ENCODE measurements at places on chromosomes 6 and 20.

GRCh38 chr20:46715292-46715756 lies 5.9 kb downstream of the SLC2A10 start:
- no peak for DNase-seq

- DNase-seq = peak; percentile 97
Observed at GRCh38 chr20:19786311-19786710, 28.3 kb downstream of the RIN2 start.

GRCh38 chr6:128275681-128276080 lies 244.7 kb downstream of the PTPRK start:
- no peak for DNase-seq

DNA sequence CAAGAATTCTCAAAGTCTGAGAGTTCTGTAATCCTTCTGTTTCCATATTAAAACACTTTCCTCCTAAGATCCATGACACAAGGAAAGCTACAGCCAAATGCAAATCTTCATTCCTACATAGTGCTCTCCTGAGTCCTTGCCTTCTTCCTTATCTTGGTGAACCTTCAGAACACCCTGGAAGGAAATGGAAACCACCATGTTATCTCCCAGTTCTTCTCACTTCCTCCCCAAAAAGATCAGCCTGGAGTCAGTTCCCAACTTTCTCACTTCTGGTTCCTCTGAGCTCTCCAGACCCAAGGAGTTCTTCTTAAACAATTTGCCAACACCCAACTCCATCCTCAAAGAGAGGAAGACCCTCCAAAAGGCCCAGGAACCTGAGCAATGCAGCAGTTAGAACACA lies 193.3 kb upstream of the CCN2 start:
- no peak for DNase-seq

- DNase-seq = no peak
Observed at GRCh38 chr6:29989211-29989610, 46.9 kb downstream of the HLA-A start.

DNA sequence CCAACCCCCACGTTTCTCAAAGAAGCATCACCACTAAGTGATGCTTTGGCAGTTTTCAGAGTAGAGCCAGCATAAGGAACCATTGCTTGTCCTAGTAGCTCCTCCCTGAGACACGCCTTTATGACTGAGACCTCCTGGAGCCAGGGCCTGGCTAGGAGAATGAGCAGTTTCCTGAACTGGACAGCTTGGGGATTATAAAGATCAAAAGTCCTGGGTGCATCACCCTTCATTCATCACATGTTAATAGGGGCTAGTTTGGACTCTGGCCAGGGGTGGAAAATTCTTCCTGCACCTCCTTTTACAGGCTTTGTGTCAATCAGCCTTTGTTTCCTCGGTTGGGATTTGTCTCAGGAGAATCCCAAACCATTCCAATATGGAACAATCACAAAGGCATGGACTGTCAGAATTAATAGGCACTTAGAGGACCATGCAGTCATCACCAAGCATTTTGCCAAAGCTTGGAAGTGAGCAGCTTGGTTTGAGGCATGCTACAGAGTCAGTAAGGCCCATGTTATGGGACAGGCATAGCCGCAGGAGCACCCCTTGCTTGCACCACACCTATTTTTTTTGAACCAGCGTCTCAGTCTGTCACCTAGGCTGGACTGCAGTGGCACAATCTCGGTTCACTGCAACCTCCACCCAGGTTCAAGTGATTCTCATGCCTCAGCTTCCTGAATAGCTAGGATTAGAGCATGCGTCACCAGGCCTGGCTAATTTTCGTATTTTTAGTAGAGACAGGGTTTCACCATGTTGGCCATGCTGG lies 64.9 kb upstream of the TGM3 start:
- no peak for DNase-seq

GRCh38 chr20:25484224-25484846 lies 76.9 kb downstream of the GINS1 start:
- DNase-seq = no peak

DNA sequence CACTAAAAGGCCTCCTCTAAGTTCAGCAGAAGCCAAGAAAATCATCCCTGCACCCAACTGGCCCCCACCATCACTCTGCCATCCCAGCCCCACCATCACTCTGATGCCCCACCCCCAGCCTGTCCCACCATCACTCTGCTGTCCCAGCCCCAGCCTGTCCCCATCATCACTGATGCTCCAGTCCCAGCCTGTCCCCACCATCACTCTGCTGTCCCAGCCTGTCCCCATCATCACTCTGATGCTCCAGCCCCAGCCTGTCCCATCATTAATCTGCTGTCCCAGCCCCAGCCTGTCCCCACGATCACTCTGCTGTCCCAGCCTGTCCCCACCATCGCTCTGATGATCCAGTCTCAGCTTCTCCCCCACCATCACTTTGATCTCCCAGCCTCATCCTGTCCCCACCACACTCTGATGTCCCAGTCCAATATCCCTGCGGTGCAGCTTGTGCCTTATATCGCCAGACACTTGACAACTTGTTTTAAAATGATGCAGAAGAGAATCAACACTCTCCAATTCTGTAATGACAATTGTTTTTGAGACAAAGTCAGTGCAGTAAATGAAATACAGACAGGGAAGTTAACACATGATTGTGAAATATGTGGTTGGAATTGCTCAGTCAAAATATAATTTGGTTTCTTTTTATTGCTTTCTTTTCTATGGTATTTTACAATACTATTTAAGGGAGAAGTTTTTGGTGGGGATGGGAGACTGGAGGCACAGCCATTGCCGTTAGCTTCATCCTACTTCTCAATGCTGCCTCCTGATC lies 100.8 kb downstream of the TNFAIP3 start:
- DNase-seq = no peak

GRCh38 chr6:52089758-52090348 lies 2.4 kb upstream of the PKHD1 start:
- DNase-seq = peak; percentile 56

DNA sequence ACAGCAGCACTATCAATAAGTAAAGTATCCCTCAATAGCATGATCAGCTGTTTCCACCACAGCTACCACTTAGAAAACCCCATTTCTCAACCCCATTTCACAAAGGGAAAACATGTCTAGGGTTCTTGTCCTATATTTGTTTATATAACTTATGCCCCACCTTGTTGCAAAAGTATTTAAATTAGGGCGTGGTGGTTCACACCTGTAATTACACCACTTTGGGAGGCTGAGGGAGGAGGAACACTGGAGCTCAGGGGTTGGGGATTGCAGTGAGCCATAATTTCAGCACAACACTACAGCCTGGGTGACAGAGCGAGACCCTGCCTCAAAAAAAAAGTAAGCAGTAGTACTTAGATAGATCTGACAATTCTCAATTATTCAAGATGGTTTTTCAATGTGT lies 3.7 kb downstream of the MRPL14 start:
- no peak for DNase-seq

DNA sequence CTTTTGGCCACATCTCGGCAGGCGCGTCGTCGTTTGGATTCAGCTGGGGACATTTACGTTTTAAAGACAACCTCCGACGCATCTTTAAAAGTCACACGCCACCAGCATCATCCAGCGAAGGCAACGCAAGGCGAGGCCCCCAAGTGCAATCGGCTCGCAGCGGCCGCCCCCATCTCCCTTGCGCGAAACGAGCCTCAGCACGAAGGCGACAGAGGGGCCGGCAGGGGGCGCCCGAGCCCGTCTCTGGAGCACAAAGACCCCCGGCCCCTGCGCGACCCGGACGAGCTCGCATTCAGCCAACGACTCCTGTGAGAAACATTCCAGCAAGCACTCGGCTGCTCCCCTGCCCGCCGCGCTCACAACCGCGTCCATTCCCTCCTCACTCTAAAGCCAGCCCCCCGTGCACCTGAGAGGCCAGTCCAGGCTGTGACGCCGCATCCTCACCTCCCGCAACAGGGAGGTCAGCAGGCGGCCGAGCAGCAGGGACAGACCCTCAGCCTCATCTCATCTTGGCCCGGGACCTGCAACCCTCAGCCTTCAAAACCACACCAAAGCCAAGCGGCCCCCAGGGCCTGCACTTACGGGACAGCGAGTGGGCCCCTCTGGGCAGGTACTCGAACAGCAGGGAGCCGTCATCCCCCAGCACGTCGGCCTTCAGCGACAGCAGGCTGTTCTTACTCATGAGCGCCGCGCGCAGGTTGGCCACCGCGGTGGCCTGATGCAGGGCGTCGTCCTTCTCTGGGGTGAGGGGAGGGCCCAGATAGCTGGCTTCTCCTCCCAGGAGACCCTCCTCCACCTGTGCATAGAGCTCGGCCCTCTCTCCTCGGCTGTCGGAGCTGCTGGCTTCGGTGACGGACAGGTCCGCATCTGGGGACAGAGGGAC lies 35.8 kb downstream of the SLC2A4RG start:
- no peak for DNase-seq

DNA sequence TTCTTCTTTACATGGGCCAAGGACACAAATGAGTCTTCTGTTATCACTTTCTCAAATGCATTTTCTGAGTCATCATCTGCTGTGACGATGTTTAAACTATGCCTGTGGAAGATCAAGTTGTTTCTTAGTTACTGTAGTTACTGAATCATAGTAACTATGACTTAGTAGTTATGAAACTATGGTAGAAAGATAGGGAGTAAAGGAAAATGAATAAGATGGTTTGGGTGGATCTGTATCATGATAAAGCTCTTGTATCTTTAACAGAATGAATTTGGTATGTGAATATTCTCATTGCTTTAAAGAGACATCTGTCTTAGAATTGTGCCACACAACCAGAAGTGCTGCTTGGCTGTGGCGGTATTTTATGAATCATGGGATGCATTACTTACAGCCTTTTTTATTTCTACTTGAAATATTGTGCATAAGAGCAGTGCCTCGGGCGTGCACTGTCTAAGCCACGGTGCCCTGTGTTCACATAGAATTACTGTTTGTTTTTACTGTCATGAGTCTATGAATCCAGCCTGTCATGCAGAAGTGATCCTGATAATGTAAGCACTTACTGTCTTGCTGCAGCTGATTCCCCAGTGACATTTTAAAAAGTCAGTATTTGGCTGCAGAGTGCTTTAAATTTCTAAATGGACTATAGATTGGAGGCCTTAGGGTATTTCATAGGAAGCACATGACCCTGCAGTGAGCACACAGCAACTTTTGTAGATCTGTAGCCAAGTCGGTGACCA lies 215.2 kb downstream of the TMEM242 start:
- DNase-seq = peak; percentile 60

DNA sequence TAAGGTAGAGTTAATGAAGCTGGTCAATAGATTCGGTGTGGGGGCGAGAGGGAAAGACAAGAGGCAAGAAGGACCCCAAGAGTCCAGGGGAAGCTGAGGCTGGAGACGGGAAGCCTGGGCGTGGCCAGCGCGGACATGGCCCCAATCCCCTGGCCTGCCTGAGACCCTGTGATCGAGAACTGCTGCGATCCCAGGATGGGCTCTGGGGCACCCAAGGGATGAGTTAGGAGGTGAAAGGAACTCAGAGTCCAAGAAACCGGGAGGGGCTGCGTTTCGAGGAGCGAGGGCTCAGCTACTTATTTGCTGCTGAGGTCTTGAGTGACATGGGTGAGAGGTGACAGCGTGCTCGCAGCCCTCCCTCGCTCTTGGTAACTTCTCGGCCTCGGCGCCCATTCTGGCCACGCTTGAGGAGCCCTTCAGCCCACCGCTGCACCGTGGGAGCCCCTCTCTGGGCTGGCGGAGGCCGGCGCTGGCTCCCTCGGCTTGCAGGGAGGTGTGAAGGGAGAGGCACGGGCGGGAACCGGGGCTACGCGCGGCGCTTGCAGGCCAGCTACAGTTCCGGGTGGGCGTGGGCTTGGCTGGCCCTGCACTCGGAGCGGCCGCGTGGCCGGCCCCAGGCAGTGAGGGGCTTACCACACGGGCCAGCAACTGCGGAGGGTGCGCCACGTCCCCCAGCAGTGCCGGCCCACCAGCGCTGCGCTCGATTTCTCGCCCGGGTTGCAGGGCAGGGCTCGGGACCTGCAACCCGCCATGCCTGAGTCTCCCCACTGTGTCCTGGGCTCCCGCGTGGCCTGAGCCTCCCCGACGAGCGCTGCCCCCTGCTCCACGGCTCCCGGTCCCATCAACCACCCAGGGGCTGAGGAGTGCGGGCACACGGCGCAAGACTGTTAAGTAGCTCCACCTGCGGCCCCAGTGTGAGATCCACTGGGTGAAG lies 58.2 kb downstream of the IRF4 start:
- DNase-seq = no peak

DNA sequence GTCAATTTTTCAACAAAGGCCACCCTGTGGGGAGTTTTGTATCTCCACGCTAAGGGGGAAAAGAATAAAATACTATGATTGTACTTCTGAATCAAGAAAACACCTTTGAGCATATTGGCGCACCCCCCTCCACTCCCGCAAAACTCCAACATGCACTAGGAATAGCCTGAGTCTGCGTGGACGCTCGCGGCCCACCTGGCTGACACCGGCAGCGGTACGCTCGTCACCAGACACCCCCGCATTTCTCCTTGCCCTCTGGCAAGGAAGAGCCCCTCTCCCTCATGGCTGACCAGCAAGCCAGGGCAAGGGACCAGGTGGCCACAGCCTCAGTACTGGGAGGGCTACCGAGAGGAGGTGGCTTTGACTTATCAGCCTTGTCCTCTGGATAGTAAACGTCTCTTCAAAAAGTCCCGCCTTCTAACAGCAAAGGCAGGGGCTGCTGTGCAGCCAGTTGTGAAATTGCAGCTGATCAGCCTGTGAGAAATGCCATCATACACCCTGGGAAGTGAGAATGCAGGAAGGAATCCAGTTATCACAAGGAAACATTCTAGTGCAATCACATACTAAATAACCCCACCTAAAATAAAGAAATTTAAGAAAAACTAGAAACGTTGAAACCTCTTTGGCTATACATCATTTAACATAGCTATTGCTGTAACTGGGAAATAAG lies 84.2 kb downstream of the HUS1B start:
- no peak for DNase-seq

DNA sequence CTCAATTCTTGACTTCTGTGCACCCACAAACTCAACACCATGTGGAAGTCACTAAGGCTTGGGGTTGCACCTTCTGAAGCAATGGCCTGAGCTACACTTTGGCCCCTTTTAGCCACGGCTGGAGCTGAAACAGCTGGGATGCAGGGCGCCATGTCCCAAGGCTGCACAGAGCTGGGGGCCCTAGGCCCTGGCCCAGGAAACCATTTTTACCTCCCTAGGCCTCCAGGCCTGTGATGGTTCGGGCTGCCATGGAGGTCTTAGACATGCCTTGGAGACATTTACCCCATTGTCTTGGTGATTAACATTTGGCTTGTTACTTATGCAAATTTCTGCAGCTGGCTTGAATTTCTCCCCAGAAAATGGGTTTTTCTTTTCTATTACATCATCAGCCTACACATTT lies 86.9 kb downstream of the MTFR2 start:
- no peak for DNase-seq

GRCh38 chr6:17156112-17156921 lies 54.5 kb downstream of the STMND1 start:
- peak; percentile 47 for DNase-seq

- peak; percentile 10 for DNase-seq
Observed at GRCh38 chr6:119742188-119742803, 392.7 kb upstream of the MAN1A1 start.

- DNase-seq = peak; percentile 50
Observed at GRCh38 chr20:46752728-46753127, 43.3 kb downstream of the SLC2A10 start.

GRCh38 chr6:87905101-87905641 lies 142.5 kb upstream of the SPACA1 start:
- no peak for DNase-seq

GRCh38 chr6:10395704-10396546 lies 18.9 kb downstream of the TFAP2A start:
- DNase-seq = no peak

Measured in Caki2 (cell line).